Epithelial cell of proximal tubule (primary cell): ENCODE measurements at places on chromosomes 5 and 9.

- DNase-seq, result no peak
These were observed 194.3 kb upstream of the PIK3R1 start for GRCh38 chr5:68021227-68021626.

- DNase-seq, result no peak
These were observed 121.3 kb downstream of the DAB2IP start for GRCh38 chr9:121772600-121773285.

GRCh38 chr5:177432143-177432838, 5.8 kb downstream of the GRK6 start:
- no peak for DNase-seq

DNA sequence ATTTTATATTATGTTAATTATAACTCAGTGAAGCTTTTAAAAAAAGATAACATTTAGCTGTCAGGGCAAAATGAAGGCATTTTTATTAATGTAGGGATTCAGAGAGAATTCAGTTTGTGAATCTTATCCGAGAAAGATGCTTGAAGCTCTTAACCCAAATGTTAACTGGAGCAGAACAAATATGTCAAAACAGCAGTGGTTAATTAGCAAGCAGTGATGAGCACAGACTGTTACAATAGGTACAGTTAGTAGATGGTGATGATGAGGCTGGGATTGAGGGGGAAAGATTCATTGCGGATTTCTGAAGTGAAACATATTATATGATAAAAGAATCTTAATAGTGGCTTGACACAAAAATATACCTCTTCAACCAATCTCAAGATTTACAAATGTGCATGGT, 356.7 kb downstream of the DIRAS2 start:
- no peak for DNase-seq

GRCh38 chr9:15510789-15511575, at the start of gene PSIP1:
Gene PSIP1, minus strand, starts transcription at chr9:15510970. Its CDS starts 782 bp downstream, at chr9:15510188.
- DNase-seq, result no peak

- DNase-seq, result no peak
These were observed 25.2 kb downstream of the KCNIP1 start for GRCh38 chr5:170528976-170529375.
